ENCODE measurements at places on chromosomes 5 and 9.

DNA sequence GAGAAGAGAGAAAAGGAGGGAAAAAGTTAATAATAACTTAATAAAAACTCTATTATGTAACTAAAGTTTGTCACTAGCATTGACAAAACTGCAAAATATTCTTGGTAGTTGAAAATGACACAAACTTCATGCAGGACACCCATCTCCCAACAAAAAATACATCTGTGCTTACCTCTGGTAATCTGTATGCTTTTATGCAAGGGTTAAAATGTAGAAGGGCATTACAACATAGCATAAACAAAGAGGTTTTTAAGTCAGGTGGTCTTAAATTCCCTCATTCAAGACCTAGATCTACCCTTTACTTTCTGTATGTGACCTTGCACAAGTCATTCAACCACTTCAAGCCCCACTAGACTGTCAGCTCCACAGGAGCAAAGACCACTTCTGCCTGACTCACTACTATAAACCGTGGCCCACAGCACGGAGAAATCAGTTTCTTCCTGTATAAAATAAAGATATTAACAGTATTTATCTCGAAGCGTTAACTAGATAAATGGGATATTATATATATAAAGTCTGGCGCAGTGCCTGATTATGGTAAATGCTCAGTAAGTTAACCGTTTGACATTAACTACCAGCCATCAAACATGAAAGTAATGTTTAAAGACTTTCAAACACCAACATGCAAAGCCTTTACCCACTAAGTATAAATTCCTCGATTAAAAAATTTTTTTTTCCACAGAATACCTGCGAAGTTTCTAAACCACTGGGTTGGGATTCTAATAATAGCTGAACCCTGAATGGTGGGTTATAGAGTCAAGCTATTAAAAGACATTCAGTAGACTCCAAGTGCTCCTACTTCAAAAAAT, 2.0 kb downstream of the FBXL17 start:
- DNase-seq = peak; percentile 43

GRCh38 chr9:12796601-12797000, 21.8 kb downstream of the LURAP1L start:
- no peak for DNase-seq

DNA sequence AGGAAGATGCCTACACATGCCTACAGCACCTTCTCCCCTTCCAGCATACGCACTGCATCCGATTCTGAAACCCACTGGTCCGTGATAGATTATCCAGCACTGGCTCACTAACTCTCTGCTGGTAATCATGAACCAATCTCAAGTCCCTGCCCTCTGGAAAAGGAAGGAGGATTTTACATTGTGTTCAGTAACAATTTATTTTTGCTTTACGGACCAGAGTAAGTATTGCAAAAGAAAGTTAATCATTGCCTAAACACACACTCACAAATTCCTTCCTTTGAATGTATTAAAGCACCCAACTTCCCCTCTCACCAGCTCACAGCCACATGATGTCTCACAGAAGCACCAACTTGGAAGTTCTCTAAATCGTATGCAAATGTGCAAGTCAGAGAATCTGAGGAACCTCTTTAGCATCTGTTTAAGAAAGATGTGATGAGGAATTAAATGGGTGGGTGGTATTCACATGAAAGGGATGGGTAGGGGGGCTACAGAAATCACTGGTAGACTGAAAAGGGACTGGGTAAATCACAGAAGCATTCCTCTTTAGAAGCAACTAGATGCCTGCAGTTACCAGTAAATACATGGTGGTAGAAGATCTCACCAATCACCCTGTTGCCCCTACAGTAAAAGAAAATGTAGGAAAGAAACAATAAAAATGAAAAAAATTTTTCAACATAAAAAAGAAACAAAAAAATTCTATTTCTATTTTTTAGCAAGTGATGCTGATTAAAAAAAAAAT, 8.4 kb downstream of the GNAQ start:
- DNase-seq = peak; percentile 24

GRCh38 chr9:33813712-33814641, 3.0 kb upstream of the UBE2R2 start:
- peak; percentile 83 for DNase-seq

DNA sequence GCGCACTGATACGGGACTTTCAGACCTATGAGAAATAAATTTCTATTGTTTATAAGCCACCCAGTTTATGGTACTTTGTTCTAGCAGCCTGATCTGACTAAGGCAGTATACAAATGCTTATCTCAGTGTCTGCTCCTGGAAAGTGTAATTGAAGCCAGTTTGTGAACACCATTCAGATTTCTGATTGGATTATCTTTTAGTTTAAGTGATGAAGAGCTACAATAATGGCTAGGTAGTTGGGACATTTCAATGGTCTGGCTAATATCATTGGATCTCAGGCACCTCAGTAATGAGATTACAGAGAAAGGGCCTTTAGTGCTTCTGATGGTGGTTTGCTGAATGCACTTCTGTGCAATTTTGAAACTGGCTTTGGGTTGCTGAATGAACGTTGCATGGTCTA, 133.5 kb downstream of the PSAT1 start:
- no peak for DNase-seq

DNA sequence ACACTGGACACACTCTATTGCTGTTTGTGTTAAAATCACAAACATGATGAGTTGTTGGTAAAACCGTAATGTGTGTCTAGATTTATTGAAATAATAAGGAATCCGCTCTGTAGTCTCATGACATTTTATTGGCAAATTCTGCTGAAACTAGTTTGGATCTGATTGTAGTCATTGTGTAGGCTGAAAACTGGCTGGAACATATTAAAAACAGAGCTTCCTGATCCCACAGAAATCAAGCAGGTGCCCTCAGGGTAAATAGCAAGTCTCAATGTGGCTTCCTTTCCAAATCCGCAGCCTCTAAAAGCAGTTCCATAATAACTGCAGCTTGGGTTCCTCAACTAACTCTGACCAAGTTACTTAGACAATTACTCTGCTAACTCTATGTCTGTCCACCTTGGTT, 427.5 kb upstream of the KIF2A start:
- no peak for DNase-seq

DNA sequence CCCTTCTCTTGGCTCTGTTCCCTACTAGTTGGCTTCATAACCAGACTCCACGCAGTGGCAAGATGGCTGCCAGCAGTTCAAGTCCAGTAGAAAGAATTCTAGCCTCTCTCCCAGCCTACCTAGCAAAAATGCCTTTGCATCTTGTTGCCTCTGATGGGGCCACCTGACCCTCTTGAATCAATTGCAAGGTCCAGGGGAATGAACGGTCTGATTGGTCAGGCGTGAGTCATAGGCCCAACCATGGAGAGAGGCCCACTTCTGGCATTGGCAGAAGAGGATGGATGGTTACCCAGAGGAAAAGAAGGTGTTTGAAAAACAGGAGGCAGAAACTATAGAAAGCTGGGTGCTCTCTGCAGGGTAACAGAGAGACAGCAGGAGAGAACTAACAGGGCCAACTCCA, 622.6 kb downstream of the CCDC171 start:
- no peak for DNase-seq

DNA sequence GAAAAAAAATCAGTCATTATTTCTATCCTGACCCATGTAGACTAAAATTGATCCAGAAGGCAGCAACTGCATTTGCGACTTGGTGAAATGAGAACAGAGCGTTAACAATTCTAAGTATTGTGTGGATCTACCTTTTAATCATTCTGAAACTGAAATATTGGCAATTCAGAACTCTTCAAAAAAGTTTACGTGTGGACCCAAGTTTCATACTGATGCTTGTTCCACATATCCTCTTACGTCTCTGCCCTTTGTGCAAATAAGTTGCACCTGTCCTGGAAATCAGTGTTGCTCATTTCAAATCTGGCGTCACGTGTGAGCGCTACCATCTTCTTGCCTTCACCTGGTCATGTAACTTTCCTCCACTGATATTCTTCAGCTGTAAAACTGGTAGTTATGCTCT, 74.7 kb downstream of the NTRK2 start:
- no peak for DNase-seq

GRCh38 chr5:93076566-93076965, 504.5 kb downstream of the NR2F1-AS1 start:
- no peak for DNase-seq

GRCh38 chr5:62287237-62287636, 18.8 kb upstream of the KIF2A start:
- DNase-seq = no peak

GRCh38 chr5:84436866-84437265, 52.2 kb upstream of the EDIL3 start:
- no peak for DNase-seq

DNA sequence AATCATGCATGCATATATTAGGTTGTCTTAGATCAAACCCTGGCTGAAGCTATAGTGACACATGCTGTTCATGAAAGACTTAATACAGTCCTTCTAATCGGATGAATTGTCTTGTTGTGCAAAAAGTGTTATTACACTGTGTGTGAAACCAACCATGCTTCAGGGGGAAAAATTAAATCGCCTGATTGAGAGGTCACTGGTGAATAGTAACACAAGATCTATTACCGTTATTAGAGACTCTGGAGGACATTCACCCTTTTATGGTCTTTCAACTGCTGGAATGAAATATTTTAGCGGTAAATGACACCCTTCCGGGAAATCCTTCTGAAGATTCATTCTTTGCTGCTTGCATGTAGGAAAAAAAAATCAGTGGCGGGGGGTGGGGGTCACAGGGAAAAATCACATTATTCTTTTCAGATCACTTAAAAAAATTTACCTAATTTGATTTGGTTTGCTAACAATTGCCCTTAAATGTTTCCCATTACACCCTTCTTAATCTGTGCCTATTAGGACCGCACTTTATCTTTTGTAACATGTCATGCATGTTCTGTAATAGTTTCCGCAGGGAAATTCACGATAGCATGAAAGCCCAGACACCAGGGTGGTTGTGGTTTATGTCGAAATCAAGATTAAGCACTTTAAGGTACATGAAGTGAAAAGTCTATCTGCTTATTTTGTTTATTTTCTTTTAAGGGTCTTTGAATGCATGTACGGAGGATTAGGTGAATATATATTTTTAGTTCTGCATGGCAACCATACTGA, 120.6 kb downstream of the FOCAD start:
- DNase-seq = no peak

- peak; percentile 61 for DNase-seq
Measured at GRCh38 chr9:84261070-84261746, 79.3 kb downstream of the SLC28A3 start.

DNA sequence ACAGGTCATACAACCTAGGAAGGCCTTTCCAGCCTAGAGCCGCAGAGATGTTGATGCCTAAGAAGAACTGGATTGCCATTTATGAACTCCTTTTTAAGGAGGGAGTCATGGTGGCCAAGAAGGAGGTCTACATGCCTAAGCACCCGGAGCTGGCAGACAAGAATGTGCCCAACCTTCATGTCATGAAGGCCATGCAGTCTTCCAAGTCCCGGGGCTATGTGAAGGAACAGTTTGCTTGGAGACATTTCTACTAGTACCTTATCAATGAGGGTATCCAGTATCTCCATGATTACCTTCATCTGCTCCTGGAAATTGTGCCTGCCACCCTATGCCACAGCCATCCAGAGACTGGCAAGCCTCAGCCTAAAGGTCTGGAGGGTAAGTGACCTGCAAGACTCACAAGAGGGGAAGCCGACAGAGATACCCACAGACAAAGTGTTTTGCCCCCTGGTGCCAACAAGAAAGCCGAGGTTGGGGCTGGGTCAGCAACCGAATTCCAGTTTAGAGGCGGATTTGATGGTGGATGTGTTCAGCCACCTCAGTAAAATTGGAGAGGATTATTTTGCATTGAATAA, 11.2 kb upstream of the CDKN2AIPNL start:
- DNase-seq = no peak

DNA sequence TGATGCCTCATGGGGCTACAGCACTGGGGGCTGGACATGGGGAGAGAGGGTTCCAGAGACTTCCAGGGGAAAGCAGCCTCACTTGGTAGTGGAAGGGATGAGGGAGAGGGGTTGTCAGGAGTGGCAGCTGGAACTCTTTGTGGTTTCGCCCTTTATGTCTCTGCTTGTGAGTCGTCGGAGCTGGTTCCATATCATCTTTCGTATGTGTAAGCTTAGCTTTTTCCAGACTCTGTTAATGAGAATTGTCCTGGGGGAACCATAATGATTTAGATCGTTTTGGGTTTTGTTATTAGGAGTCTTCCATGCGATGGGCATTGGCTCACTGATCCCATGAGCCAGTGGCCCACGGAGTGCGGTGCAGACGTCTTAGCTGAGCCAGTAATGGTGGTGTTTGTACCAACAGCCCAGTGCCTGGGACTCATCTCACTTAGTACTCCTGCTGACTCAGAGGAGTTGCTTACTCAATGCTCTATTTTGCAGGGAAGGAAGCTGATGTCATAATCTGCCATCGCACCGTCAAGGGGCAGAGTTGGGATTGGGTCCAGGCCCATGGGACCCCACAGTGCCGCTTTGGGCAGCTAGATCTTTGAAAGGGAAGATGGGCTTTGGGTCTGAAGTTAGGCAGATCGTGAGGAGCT, 48.5 kb downstream of the NEK6 start:
- DNase-seq = no peak

- DNase-seq = no peak
Measured at GRCh38 chr5:83547889-83548288, 76.3 kb downstream of the VCAN start.

- DNase-seq = no peak
Measured at GRCh38 chr5:166991601-166992000, 1299.8 kb upstream of the WWC1 start.

- DNase-seq = no peak
Measured at GRCh38 chr5:112720576-112720975, 17.1 kb upstream of the APC start.

DNA sequence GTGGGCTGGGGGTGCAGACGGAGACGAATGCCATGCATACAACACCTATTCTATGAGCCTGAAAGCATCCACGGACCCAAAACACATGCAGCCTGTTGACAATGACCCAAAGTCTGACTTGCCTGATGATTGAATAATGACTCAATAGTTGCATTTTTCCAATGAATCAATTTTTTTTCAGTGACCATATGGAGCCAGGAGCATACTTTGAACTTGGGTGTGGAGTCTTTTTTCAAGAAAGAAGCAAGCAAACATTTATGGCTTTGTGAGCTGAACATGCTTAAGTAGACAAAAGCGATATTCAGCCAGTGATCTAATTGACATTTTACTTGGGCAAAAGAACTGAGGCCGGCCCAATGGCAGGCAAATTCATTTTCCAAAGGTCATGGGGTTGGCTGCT, 283.9 kb upstream of the PANK3 start:
- DNase-seq = no peak

DNA sequence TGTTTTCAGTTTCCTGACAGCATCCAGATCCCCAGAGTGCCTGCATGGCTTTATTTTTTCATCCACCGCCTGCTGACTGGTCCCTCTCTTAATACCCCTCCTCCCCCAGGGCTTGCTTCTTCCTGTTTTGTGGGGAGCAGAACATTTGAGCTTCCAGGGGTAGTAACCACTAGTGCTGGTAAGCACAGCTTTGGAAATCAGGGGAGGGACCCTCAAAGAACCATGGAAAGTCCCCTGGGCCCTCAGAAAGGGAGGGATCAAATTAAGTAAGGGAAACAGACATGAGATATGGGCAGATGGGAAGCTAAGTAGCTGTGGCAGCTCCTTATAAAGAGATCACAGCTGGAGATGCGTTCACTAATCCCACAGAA, 26.8 kb downstream of the GRIA1 start:
- no peak for DNase-seq

DNA sequence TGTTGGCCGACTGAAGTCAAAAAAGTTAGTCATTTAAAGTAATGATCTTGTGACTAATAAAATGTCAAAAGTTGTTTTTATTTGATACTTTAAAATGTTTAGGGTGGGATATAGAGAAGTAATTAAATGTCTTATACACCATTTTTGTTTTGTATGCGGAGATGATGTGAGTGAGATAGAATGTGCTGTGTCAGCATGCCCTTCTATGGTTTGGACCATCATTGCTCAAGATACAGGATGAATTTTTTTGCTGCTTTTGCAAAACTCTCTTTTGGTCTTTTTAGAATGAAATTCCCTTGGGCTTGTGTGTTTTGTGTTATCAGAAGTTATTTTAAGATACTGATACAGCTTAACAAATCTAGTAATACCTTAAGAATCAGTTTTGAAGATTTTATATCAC, 12.5 kb downstream of the SRFBP1 start:
- no peak for DNase-seq
